ENCODE measurements at places on chromosomes 12 and 14.
A peak's percentile ranks its signal among the peaks of the same experiment; 100 is the strongest.

DNA sequence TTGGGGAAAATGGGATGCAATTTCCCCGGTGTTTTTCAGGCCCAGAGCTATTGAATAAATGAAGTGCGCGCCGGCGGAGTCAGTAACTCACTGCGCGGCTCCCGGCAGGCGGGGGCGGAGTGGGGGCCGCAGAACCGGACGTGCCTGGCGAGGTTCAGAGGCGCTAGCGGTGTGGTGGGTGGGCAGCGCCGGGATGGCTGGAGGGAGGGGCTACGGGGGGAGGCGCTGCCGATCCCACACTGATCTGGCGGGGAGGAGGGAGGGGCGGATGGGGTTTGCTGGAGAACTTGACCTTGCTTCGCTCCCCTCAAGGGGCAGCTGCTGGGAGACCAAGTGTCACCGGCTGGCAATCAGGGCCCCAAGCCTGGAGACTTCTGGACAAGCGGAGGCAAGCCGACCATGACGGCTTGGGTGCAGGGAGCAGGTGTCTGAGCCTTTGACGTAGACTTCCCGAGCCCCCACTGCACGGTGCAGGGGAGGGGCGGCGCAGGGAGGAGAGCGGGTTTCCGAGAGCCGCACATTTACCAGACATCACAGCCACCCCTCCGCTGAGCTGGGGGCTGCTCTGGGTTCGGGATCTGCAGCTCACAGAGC, 174.1 kb upstream of the RTL1 start:
- H3K27ac ChIP-seq, result no peak overlapping the region
- peaks cover 2% of the 10 kb centered on the region for H3K36me3 ChIP-seq
- DNase-seq, result no peak
- H3K4me3 ChIP-seq, result no peak overlapping the region
- H3K27me3 ChIP-seq, result peaks cover 60% of the 10 kb centered on the region
- peaks cover 3% of the 10 kb centered on the region for H3K4me1 ChIP-seq

GRCh38 chr14:77143071-77143470, 1.5 kb upstream of the ZDHHC22 start:
- H3K27me3 ChIP-seq, result peaks cover 87% of the 10 kb centered on the region
- no peak overlapping the region for H3K27ac ChIP-seq
- no peak for DNase-seq
- peaks cover 5% of the 10 kb centered on the region for H3K4me1 ChIP-seq

DNA sequence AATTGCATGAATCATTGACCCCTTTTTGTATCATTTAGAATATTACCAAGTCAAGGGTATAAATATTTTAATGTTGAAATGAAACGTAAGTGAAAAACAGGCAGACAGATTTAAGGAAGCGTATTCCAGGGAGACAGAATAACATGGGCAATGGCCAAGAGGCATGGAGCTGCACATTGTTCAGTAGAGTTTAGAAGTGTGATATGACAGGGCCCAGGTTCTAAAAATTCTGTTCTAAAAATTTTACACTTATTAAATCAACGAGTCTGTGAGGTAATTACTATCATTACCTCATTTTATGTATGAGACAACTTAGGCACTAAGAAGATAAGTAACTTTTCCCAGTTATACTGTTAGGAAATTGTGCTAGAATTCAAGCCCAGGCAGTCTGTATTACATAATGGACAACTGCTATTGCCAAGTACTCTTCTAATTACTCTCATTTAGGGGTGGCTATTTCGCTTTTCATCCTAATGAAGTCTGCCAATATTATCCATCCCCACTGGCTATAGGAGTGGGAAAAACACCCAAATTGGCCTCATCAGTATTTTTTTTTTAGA, 103.2 kb upstream of the NAV3 start:
- H3K4me3 ChIP-seq, result no peak overlapping the region
- DNase-seq, result no peak
- H3K4me1 ChIP-seq, result no peaks in the 10 kb centered on the region
- no peaks in the 10 kb centered on the region for H3K27me3 ChIP-seq
- no peak overlapping the region for H3K27ac ChIP-seq

DNA sequence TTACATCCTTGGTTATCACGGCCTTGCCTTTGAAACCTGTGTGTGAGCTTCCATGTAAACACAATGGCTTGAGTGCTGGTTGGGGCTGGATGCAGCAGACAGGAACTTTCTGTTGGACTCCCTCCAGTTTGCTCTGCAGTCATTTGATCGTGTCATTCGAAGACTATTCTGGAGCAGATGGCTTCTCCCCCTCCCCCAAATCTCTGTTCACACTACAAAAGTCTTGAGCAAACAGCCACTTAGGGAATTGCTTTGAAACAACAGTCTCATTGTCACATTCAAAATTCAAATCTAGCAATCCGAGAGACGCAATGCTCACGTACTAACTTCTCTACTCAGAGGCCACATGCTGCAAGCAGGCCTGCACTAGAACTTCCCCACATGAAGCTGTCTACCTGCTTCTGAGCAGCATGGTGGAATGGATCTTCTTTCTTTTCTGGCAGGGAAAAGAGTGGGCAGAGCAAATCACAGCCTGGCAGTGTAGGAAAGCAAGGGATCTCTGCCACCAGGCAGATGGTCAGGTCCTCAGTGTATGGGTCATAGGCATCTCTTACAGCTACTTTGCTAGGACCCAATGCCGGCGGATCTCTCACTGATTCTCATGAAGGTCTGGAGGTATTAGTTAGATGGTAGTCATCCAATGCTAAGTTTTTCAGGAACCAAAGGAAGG, 214.2 kb downstream of the PPM1H start:
- H3K27ac ChIP-seq, result no peak overlapping the region
- H3K4me3 ChIP-seq, result no peak overlapping the region

- H3K36me3 ChIP-seq, result no peaks in the 10 kb centered on the region
- H3K4me3 ChIP-seq, result no peak overlapping the region
- DNase-seq, result peak; percentile 31
- no peak overlapping the region for H3K27ac ChIP-seq
- H3K27me3 ChIP-seq, result peaks cover 29% of the 10 kb centered on the region
Observed at GRCh38 chr12:55142669-55143565, 16.7 kb downstream of the OR9K2 start.

DNA sequence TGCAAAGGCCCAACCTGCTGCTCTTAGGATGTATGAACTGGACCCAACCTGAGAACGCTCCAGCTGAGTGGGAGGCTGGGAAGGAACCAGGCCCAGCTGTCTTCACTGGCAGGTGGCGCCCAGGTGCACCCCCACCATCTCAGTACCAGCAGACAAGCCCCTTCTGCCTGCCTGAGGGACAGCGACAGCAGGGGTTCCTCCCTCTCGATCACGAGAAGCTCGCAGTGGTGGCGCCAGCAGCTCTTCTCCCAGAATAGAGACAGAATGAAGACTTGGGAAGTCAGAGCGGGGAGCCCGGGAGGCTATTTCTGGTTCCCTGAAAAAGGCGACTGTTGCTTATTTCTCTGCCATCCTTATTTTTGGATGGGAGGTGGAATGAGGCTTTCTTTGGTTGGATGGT, 46.5 kb downstream of the CHGA start:
- H3K27ac ChIP-seq, result no peak overlapping the region
- peaks cover 9% of the 10 kb centered on the region for H3K4me1 ChIP-seq
- H3K4me3 ChIP-seq, result no peak overlapping the region
- no peak for DNase-seq
- peaks cover 3% of the 10 kb centered on the region for H3K36me3 ChIP-seq
- no peaks in the 10 kb centered on the region for H3K27me3 ChIP-seq

DNA sequence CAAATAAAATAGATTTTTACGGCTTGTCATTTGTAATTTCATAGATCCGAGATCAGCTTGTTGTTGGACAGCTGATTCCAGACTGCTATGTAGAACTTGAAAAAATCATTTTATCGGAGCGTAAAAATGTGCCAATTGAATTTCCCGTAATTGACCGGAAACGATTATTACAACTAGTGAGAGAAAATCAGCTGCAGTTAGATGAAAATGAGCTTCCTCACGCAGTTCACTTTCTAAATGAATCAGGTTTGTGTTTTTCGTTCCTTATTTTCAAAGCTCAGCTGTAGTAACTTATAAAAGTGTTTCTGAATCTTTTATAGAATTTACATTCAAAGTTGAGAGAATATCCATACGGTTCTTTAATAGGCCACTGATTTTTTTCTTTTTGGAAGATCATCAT, 89.1 kb downstream of the LRRK2 start:
- DNase-seq, result no peak
- no peaks in the 10 kb centered on the region for H3K36me3 ChIP-seq
- no peaks in the 10 kb centered on the region for H3K4me1 ChIP-seq
- no peak overlapping the region for H3K4me3 ChIP-seq

DNA sequence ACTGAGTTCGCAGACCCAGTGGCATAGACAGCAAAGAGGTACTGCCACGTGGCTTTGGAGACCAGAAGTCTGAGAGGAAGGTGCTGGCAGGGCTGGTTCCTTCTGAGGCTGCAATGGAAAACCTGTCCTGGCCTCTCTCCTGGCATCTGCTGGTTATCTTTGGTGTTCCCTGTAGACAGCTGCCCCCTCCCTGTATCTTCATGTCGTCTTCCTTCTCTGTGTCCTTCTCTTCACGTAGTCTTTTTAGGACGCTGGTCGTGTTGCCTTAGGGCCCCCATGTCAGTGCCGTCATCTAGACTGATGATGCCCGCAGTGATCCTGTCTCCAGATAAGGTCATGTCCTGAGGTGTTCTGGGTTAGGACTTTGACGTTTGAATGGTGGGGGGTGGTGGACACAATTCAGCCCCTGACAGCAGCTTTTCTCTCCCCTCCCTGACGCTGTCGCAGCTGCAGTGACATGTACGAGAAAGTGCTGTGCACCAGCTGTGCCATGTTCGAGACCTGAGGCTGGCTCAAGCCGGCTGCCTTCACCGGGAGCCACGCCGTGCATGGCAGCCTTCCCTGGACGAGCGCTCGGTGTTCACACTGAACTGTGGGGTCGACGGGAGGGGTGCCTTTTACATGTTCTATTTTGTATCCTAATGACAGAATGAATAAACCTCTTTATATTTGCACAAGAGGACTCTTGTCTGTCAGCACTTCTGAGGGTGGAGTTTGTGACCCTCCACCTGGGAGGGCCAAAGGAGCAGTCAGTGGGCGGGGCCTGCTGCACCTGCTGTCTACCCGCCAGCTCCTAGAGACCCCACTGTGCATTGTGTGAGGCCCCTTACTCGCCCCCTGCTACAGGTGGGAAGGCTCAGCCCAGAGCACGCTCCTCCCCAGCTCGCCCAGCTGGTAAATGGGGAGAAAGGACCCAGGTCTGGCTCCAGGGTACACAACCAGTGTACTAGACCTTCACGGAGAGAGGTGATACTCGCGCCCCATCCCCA, 6.3 kb downstream of the SIVA1 start:
- H3K36me3 ChIP-seq, result peaks cover 47% of the 10 kb centered on the region
- no peak overlapping the region for H3K27ac ChIP-seq
- no peak overlapping the region for H3K4me3 ChIP-seq
- H3K4me1 ChIP-seq, result peaks cover 26% of the 10 kb centered on the region

DNA sequence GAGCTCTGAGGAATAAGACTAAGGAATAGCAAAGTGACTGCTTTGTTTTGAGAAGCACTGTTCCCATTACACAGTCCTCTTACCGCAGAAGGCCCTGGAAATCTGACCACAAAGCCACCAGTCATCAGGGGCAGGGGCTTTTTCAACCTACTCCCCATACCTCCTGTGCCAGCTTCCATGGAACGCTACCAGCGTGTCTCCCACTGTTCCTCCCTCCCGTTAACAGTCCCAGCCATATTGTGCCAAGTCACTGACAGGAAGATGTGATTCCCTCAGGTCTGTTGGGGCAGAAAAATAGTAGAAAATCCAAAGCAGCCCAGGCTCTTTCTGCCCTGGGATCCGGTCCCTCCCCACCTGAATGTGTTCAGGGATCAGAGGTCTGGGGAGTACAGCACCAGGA, 46.6 kb upstream of the VPS33A start:
- H3K27ac ChIP-seq, result no peak overlapping the region
- no peaks in the 10 kb centered on the region for H3K27me3 ChIP-seq
- no peaks in the 10 kb centered on the region for H3K4me1 ChIP-seq

GRCh38 chr14:87001333-87001732, 991.6 kb downstream of the GALC start:
- H3K27me3 ChIP-seq, result no peaks in the 10 kb centered on the region
- no peak overlapping the region for H3K27ac ChIP-seq
- H3K4me1 ChIP-seq, result no peaks in the 10 kb centered on the region
- DNase-seq, result no peak
- no peaks in the 10 kb centered on the region for H3K36me3 ChIP-seq
- no peak overlapping the region for H3K4me3 ChIP-seq

DNA sequence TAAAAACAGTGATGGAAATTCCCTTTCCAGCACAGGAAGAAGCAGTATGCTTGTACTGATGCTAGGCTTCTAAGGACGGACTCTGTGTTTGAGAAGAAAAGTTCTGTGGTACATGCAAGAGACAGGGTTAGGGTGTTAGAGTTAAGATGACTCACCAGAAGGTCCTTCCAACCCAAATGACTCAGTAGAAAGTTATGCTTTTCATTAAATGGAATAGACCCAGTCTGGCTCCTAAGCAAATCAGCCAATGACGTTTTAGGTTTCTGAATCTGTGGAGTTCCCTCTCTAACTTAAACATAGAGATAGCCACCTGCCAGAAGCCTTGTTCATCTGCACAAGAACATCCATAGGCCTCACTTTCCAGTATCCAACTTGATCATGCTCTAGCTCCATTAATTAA, 5.7 kb downstream of the PTHLH start:
- H3K4me1 ChIP-seq, result peaks cover 7% of the 10 kb centered on the region
- no peak overlapping the region for H3K27ac ChIP-seq
- peaks cover 87% of the 10 kb centered on the region for H3K27me3 ChIP-seq
- H3K36me3 ChIP-seq, result peaks cover 5% of the 10 kb centered on the region
- no peak for DNase-seq

GRCh38 chr14:64760146-64760755, 56.0 kb downstream of the PLEKHG3 start:
- peak; percentile 57 for DNase-seq
- H3K27me3 ChIP-seq, result no peaks in the 10 kb centered on the region
- no peak overlapping the region for H3K4me3 ChIP-seq
- H3K27ac ChIP-seq, result peak overlapping the region; percentile 96

GRCh38 chr14:43360239-43360638, 1146.8 kb downstream of the FSCB start:
- no peak for DNase-seq
- no peaks in the 10 kb centered on the region for H3K36me3 ChIP-seq
- H3K4me3 ChIP-seq, result no peak overlapping the region
- no peak overlapping the region for H3K27ac ChIP-seq
- H3K4me1 ChIP-seq, result no peaks in the 10 kb centered on the region

GRCh38 chr12:25617991-25618390, 64.9 kb upstream of the LMNTD1 start:
- no peak for DNase-seq
- H3K27me3 ChIP-seq, result peaks cover 6% of the 10 kb centered on the region
- no peaks in the 10 kb centered on the region for H3K36me3 ChIP-seq
- no peak overlapping the region for H3K4me3 ChIP-seq

GRCh38 chr12:68482660-68483059, 128.0 kb upstream of the RAP1B start:
- no peaks in the 10 kb centered on the region for H3K36me3 ChIP-seq
- no peaks in the 10 kb centered on the region for H3K27me3 ChIP-seq
- H3K27ac ChIP-seq, result peak overlapping the region; percentile 90
- peak overlapping the region; percentile 54 for H3K4me3 ChIP-seq
- peaks cover 33% of the 10 kb centered on the region for H3K4me1 ChIP-seq

DNA sequence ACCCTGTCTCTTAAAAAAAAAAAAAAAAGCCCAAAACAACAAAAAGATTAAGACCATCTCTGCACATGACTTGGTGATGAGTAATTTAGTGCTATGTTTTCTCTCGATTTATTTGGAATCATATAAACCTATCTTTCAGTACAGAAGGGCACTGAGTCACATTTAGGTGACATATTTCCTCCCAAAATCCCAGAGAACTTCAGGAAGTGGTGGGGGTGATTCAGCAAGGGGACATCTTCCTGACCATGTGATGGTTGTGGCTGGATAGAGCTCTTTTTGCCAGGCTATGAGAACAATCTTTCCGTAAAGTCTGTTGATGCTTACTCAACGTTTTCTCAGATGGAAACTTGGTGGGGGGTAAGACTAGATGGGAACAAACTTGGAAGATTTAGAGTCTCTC, 50.0 kb downstream of the PPFIBP1 start:
- H3K4me3 ChIP-seq, result no peak overlapping the region
- H3K27me3 ChIP-seq, result peaks cover 9% of the 10 kb centered on the region
- no peak overlapping the region for H3K27ac ChIP-seq
- H3K4me1 ChIP-seq, result no peaks in the 10 kb centered on the region
- peaks cover 3% of the 10 kb centered on the region for H3K36me3 ChIP-seq
- no peak for DNase-seq

Measured in effector memory CD8-positive, alpha-beta T cell (primary cell).